ENCODE measurements at places on chromosomes 2 and 18.
A peak's percentile ranks its signal among the peaks of the same experiment; 100 is the strongest.

DNA sequence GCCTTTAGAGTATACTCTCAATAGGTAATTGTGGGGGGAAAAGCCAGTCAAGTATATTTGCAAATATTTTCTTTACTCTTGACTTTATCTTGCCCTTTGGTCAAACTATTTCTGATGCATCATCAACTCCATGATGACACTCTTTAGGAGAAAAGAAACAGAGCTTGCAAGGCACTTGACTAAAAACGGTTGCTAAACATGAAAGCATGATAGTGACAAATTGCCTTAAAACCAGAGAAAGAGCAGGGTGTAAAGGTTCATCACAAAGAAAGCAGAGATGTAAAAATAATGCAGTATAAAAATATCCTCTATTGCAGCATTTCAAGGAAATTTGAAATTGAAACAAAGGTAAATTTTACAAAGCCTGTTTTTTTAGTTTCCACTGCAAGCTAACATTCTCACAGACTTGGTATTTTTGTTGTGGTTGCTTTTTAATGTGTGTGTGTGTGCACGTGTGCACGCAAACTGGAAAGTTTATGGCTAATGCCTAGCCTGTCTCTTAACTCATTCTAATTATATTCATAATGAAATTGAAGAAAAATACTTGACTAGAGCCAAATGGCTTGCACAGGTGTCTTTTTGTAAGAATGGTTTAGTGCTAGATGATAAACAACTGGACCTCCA, 503.6 kb downstream of the ARHGAP15 start:
- no peak for DNase-seq

GRCh38 chr2:111094691-111095090, 26.0 kb upstream of the BCL2L11 start:
- no peak for DNase-seq

- no peak for DNase-seq
Measured at GRCh38 chr18:47915229-47915628, 15.2 kb downstream of the SMAD2 start.

DNA sequence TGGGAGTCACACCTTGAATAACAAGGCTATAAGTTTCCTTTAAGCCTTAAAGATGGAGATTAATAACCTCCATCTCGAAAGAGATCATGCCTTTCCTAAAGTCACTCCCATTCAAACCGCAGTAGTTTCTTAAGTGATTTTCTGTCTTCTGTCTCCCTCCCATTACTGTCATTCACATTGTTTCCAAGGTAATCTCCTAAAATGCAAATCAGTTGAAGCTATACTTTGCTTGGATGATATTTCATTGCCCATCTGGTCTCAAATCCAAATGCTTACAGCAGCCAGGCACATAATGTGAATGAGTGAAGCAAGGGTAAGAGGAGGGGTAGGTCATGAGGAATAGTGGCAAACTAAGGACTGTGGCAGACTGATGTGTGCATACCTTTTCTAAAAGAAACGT, 116.4 kb downstream of the CCDC141 start:
- no peak for DNase-seq

- DNase-seq: peak; percentile 17
Measured at GRCh38 chr2:31317396-31317795, 83.4 kb downstream of the EHD3 start.

- DNase-seq: no peak
Measured at GRCh38 chr2:219126555-219126954, 34.1 kb downstream of the NHEJ1 start.

GRCh38 chr2:239136203-239136602, 264.6 kb downstream of the HDAC4 start:
- DNase-seq: no peak

- no peak for DNase-seq
Measured at GRCh38 chr2:191916826-191917225, 69.9 kb upstream of the CAVIN2 start.

GRCh38 chr18:11284811-11285210, 135.4 kb upstream of the PIEZO2 start:
- DNase-seq: no peak

DNA sequence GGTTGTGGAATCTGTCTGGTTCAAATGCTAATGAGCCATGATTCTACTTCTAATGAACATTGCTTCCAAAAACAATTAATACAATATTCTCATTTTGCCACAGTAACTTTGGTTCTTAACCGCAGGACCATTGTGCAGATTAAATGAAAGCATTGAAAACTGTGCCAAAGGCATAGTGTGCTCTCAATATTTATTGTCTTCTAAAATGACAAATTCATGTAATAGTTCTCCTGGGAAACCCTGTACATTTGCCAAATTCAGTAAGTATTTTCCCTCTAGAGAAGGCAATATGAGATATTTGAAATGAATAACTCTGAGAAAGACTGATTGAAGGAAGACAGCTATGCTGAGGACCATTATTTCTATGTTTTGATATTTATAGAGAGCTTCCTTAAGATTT, 246.3 kb downstream of the CCDC102B start:
- no peak for DNase-seq

DNA sequence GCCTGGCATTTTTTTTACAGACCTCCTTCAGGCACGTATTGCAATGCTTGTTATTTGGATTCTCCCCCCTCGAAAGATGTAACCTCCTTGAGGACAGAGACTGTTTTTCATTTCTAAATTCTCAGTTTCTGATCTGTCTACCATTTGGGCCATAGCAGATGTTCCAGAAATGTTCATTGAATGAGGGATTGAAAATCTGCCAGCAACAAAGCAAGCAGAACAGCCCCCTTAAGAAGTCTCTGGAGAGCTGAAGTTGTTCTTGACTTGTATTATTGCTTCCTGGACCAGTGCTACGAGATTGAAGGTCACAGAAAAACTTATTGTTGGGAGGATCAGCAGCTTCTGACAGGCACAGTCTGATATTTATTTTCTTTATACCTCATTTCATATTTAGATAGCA, 355.5 kb downstream of the EPHA4 start:
- no peak for DNase-seq

DNA sequence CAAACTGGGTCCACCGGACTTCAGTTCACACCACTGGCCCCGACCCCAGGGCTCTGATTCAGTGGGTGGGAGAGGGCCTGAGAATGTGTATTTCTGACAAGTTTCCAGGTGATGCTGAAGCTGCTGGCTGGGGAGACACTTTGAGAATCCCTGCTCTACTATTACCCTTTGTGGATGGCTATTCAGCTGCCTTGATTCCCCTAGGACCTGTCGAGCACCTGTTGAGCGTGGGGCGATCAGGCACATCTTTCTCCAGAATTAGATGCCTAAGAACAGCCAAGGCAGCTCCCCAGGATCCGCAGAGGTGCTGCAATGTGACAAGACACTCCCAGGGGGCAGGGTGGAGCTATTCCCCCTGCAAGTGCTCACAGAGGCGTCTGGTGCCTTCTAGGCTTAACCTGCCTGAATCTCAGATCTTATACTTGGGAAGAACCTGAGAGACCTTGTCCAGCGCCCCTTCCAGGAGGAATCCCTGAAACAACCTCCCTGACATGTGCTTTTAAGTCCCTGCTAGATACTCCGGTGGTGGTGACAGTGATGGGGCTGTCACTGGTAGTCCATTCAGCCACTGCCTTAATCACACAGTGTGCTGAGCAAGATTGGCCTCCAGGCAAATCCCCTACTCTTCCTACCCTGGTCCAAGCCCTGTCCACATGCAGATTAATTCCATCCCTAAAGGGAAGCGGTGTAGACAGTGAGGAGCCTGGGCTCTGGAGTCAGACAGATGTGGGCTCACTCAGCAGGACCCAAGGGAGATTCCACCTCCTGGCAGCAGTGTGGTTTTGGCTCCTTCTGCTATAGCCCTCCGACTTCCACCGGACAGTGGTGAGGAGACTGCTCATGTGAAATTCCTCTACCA, 43.4 kb upstream of the OTOF start:
- DNase-seq: peak; percentile 79

DNA sequence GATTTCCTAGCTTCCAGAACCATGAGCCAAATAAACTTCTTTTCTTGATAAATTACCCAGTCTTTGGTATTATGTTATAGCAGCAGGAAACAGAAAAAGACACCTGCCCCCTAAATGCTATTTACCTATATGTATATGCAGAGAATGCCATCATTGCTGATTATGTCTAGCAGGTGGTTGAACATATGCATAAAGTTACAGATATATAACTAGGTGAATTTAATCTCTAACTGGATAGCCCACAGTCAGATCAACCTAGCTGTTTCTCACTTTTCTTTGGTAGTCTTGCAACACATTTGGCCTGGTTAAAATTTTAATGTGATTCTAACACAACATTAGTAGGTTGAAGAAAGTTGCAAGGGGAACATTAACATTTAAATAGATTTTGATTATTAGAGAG, 7.1 kb upstream of the CERS6 start:
- no peak for DNase-seq

- no peak for DNase-seq
Measured at GRCh38 chr2:150752229-150752628, 264.8 kb upstream of the RND3 start.

GRCh38 chr2:161900241-161900640, 173.8 kb downstream of the DPP4 start:
- no peak for DNase-seq

- no peak for DNase-seq
Measured at GRCh38 chr18:36895606-36896005, 66.7 kb downstream of the KIAA1328 start.

GRCh38 chr18:75926811-75927210, 499.3 kb upstream of the SMIM21 start:
- no peak for DNase-seq

DNA sequence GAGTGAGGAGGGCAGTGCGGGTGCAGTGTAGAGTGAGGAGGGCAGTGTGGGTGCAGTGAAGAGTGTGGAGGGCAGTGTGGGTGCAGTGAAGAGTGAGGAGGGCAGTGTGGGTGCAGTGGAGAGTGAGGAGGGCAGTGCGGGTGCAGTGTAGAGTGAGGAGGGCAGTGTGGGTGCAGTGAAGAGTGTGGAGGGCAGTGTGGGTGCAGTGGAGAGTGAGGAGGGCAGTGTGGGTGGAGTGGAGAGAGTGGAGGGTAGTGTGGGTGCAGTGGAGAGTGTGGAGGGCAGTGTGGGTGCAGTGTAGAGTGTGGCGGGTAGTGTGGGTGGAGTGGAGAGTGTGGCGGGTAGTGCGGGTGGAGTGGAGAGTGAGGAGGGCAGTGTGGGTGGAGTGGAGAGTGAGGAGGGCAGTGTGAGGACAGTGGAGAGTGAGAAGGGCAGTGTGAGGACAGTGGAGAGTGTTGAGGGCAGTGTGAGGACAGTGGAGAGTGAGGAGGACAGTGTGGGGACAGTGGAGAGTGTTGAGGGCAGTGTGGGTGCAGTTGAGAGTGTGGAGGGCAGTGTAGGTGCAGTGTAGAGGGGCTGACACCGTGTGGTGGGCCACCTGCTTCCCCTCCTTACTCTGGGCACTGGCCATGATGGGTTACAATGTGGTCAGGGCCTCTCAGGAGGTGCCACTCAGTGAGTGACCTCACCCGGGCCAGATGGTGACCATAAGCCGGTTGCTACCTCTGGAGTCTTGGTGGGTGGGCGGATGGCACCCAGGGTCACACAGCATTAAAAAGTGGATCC, 28.5 kb downstream of the INPP4A start:
- no peak for DNase-seq

DNA sequence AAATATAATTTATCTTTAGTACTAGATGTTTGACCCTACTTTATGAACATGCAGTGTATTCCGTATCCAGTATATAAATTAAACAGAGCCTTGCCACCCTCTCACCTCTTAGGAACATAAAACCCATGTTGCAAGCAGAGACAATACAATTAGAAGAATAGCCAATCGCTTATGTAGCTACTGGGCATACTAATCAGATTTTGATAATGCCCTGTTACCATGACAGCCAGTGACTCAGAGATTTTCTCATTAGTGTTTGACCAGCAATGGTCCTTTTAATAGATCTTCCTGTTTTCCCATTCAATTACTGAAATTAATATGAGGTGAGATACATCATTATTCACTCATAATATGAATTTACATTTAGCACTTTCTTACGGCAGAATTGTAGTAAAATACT, 547.3 kb upstream of the VWC2L start:
- DNase-seq: no peak

DNA sequence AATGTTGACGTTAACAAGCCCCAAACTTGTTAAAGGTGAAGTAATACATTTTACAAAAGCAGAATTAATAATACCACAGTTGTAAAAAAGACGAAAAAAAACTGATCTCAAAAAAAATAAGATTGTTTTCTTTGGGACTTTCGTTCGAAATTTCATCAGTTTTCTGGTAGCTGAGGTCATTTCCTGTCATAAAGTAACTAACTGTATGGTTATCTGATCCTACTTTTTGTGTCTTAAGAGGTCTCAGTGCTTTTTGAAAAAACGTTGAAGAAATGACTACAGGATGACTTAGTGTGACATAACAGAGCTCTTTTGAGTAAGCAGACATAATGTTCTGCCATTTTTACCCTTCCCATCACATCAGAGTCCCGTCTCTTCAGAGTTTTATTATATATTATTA, 79.3 kb downstream of the BIRC6 start:
- DNase-seq: no peak

DNA sequence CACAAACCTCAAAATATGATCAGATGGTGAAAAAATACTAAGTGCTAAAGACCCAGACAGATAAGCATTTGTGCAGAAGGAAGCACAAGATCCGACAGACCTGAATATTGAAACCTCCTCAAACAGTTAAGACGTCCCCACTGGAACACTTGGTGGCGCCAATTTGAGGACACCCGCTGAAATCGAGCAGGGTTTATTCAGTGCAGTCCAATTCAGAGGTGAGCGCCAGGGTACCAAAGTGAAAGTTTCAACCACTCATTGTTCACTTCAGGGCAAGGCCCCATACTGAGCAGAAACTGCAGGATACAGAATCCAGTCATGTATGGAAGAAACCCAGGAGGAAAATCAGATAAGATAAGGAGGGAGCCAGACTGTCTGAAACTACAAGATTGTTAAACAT, 417.6 kb downstream of the LRRTM4 start:
- no peak for DNase-seq

DNA sequence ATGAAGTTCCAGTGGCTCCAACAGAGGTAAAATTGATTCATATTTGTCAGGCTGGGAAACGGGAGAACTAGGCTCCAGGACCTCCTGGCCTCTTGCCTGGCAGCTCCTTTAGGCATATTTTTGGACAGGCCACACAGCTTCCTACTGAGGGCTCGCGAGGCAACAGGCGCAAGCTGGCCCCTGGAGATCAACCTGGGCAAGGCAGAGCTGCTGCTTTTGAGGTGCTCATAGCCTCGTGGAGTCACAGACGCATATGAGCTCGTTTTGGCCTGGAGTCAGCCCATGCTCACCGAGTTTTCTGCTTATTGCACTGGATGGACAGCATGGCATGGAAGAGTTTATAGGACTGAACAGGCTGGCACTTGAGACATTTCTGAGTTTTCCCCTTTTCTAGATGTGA, 97.7 kb downstream of the CAPN13 start:
- DNase-seq: no peak

Data from islet precursor cell (in vitro differentiated cells).